ENCODE measurements at places on chromosomes 11 and 22.

DNA sequence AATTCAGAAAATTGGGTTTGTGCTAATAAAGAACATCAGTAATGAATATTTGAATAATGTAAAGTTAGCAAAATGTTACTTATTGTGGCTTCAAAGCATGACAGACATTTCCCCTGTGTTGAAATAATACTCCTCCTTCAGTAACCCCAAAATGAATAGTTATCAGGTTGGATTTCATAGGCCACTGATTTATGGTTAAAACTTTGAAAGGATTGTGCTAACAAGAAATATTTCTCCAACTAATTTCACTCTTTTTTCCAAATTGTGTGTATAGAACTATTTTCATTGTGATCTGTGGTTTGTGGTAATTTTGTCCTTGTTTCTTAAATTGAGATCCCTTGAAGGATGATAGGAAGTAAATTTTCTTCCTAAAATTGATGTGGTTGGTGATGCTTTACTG, 7.9 kb downstream of the DDX10 start:
- no peak for DNase-seq

DNA sequence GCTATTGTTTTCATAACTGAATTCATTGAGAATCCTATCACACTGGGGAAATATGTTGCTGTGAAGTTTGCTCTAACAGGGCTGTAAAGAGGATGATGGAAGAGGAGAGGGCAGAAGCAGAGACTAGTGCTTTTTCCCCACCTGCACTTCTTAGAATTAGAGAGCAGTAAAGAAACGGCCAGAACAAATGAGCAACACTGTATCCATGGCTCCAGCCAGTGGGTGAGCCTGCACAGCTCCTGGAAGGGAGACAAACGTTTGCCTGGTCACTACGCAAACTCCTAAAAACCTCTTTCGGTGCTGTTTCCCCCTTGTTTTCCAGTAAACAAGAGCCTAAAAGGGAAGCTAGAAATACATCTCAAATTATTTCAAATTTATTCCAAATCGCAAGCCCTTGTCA, 22.2 kb upstream of the OR10D3 start:
- no peak for DNase-seq

GRCh38 chr22:37716708-37717107, 19.9 kb downstream of the TRIOBP start:
- no peak for DNase-seq

- DNase-seq: no peak
Measured at GRCh38 chr11:112355726-112356125, 95.1 kb upstream of the PLET1 start.

DNA sequence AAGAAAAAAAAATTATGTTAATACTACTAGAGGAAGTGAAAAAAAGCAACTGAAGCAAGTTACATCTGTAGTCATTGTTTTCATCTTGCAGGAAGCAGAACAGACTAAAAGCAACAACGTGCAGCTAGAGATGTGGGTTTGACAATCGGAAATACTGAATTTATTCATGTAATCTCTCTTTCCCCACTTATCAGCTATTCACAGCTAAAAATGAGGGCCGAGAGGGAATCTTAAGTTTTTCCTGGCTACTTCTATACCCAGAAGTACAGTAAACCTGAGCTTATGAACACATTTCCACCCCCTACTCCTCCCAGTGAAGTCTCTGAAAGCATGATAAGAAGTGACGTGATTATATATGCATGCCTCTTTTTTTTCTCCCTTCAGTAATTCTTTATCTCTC, 116.5 kb downstream of the SPON1 start:
- DNase-seq: no peak

DNA sequence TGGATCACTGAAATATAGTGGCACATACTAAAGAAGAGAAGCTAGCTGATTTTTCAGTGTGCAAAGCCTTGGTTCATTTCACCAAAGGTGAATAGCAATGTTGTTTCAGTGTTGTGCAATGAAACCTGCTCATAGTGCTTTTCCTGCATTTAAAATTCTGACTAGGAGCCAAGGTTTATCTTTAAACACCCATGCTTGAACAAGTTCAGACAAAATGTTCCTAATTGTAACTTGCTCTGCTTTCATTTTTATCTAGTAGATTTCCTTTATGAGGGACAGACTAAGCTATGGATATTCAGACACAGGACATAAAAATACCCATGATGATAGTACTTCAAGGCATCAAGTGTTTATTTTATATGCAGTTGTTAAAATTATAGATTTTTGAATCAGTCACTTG, 47.7 kb downstream of the BBOX1 start:
- DNase-seq: no peak

DNA sequence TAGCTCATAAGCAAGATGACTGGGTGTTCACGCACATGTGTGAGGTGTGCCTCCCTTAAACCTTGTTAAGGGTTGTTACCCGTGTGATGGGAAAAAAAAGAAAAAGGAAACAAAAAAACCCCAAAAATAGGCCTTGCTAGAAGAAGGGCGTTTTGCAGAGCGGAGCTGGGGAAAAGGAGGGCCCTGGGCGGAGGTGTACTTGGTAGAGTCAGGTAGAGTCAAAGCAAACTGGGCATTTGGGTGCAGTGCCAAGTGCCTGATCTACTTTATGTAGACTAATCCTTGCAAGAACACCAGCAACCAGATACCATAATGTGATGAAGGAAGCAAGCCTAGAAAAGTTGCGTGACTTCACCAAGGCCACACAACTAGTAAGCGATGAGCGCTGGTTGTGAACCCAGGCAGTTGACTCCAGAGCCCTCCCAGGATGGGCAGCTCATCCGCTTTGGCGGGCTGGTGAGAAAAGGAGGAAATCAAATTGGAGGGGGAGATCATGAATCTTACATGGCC, 1.2 kb upstream of the TIRAP start:
- DNase-seq: no peak

- no peak for DNase-seq
Measured at GRCh38 chr22:30335236-30335635, 8.5 kb upstream of the TBC1D10A start.

GRCh38 chr22:46358766-46359165, 23.3 kb downstream of the TRMU start:
- no peak for DNase-seq

- no peak for DNase-seq
Measured at GRCh38 chr11:97717922-97718321, 1302.8 kb upstream of the CNTN5 start.

DNA sequence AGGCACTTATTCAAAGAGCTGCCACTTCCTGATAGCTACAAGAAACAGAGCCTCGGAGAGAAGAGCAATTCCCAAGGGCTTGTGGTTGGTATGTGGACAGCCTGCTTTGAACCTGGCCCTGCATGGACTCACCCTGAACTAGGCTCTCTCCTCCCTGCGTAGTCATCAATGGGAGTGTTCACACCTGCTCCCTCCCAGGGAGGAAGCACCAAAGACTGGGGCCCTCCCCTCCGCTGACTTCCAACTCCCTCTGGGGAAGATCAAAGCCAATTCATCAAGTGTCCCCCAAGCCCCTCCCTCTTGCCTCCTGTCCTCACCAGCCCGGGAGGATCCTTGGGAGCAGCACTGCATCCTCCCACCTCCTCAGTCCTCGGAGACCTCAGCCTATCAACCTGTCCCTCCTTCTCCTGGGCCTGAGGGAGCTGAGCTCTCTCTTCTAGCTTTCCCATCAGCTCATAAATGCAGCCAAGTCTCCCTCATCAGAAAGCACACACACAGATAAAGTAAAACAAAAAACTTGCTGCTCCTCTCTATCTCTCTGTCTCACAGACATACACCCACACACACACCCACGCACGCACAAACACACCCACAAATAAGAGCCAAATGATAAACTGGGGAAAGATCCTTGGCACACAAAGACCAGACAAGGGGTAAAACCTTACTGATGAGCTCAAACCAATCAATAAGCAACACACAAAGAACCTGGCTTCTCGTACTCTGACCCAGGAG, 3.3 kb downstream of the A4GALT start:
- no peak for DNase-seq

GRCh38 chr11:69935941-69936505, 116.8 kb upstream of the FGF3 start:
- no peak for DNase-seq

DNA sequence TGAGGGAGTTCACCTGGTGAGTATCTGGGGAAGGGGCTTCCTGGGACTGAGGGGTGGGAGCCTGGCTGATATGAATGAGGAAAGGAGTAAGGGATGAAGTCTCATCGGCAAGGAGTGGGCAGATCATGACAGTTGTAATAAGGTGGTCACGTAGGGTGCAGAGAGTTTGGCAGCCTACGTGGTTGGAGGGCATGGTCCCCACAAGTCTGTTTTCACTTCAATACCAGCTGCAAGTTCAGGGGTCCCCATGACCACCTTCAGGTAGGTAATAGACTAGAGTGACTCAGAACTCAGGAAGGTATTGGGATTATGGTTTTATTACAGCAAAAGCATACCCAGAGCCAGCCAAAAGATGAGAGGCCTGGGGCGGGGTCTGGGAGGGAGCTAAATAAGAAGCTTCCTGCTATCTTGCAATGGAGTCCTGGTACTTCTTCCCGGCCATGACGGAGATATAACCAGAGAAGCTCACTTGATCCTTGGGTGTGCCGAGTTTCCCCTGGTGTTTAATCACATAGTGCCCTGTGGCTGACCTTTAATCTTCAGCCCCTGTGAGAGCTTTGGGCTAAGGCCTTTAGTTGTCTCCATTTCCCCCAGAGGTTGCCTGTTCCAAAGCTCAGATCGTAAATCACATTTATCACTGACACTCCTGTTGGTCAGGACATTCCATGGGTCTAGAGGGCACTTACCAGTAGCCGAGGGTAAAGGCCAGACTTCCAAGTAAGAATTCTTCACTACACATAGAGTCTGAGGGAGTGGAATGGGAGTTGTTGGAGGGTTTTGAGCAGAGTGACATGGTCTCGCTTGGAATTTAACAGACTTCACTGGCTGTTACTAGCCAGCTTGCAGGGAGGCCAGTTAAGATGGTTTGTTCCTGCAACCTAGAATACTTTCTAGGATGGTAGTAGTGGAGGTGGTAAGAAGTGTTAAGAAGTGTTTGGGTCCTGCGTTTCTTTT, 9.1 kb downstream of the SLC3A2 start:
- no peak for DNase-seq

- DNase-seq: no peak
Measured at GRCh38 chr22:23099531-23099804, 29.1 kb downstream of the GNAZ start.

GRCh38 chr11:77542296-77542695, 47.5 kb upstream of the AQP11 start:
- DNase-seq: no peak

DNA sequence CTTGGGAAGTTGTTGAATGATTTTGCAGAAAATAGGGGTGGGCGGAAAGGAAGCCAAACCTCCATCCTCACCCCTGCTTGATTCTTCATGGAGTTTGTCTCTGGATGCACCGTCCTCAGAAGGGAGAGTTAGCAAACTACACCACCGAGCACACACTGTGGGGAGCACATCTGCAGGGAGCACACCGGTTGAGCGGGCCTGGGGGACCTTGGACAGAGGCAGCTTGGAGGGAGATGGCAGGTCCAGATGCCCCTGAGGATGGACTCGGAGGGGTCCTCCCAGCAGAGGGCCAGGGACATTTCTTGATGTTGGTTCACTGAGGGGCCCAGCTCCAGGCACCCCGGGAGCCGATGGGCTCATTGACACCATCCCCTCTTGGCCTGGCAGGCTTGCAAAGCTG, 15.1 kb upstream of the FGF19 start:
- no peak for DNase-seq
